ENCODE measurements at places on chromosomes 6 and 20.

- DNase-seq = no peak
Measured at GRCh38 chr20:44136579-44137265, 50.3 kb downstream of the JPH2 start.

GRCh38 chr6:106561686-106562405, 67.5 kb downstream of the RTN4IP1 start:
- DNase-seq = peak; percentile 45

GRCh38 chr6:136920671-136921380, 1.3 kb upstream of the SLC35D3 start:
- peak; percentile 16 for DNase-seq

DNA sequence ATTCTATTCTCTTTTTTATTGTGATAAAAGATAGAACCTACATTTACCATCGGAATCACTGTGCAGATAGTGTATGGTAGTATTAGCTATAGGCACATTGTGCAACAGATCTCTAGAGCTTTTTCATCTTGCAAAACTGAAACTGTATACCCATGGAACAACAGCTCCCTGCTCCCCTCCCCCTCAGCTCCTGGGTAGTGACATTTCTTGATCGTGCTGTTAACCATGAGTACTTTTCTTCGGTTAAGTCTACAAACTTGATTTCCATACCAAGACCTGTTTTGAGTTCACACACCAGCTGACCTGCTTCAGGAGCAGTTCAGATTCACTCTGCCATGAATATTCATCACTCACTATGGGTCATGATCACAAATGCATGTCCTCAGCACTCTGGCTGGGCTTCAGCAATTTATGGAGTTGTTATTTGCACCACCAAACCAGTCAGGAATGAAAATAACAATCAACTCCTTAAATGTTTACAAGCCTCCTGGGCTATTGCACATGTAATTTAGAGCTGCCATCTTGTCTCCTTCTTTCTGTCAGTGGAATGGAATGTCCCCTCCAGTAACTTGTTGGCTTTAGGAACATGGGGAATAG, 32.8 kb downstream of the PRDM1 start:
- no peak for DNase-seq

DNA sequence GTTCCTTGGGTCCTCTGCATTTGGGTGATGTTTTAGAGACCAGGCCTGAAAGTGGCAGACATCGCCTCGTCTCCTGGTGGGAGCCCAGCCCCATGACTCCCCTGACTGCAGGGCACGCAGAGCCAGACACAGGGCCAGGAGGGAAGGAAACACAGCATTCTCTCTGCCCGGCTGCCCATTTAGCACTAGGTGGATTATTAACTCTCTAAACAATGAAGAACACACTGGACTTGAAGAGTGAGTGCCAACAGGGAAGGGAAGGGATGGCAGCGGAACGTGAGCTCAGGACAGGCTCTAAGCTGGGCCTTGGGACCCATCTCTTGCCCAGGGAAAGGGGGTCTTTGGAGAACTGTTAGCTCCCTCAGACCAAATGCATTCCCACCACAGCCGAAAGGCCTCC, 80.4 kb downstream of the TBXT start:
- DNase-seq = no peak

- DNase-seq = no peak
Measured at GRCh38 chr20:31739550-31739977, 474 bp downstream of the TPX2 start.

- DNase-seq = no peak
Measured at GRCh38 chr20:64766-65322, 22.6 kb upstream of the DEFB125 start.

- no peak for DNase-seq
Measured at GRCh38 chr6:144986271-144986670, 701.1 kb downstream of the UTRN start.

DNA sequence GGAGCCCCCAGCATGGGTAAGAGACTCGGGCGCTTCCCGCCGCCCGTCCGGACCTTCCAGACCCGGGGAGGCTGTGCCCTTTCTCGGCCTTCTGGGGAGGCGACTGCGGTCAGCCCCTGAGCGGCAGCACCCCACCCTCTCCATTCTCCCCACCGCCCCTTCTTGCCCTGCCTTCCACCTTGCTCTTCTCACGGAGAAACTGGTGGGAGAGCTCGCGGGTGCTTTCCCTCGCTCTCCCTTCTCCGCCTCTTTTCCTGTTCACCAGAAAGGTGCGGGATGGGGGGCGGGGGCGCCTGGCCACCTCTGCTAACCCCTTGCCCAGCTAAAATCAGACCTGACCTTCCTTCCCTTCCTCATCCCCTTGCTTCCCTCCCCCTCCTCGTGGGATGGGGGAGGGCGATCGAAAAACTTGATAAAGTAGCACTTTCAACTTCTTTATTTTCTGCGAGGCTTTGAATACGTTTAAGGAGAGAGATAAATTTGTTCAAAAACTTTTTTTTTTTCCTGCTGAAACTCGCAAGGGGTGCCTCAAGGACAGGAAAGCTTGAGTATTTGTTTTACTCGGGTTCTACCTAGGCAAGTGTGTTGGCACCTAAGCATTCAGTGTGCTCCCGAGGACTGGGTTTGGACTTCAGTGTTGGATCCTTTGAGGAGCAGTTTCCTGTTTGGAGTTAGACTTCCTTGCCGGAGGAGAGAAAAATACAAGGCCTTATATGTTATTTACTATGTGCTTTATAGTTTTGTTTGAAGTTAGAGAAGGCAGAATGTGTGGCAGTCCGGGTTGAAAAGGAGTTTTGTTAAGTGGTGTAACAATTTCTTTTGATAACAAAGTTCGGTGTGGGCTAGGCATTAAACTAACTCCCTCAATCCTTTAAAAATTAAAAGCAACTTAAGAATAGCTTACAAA, 897 bp downstream of the CD2AP start:
- DNase-seq = peak; percentile 35

GRCh38 chr20:911882-912600, 4.1 kb downstream of the ANGPT4 start:
- DNase-seq = no peak

DNA sequence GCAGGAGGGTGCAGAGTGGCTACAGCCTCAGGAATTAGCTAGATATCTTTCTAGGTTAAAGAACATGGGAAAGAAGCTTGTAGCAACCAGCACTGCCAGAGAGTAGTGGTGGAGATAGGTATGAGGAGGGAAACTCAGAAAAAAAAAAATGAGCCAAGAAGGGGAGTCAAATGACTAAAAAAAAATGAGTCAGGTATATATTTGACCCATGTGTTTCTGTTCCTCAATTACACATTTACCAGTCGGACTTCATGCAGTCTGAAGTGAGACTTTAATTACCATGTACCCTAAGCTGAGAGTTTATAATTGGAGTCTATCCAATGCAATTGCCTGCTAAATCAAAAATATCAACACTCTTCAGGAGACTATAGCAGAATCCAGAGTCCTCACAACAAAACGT, 964.6 kb downstream of the HACE1 start:
- no peak for DNase-seq

DNA sequence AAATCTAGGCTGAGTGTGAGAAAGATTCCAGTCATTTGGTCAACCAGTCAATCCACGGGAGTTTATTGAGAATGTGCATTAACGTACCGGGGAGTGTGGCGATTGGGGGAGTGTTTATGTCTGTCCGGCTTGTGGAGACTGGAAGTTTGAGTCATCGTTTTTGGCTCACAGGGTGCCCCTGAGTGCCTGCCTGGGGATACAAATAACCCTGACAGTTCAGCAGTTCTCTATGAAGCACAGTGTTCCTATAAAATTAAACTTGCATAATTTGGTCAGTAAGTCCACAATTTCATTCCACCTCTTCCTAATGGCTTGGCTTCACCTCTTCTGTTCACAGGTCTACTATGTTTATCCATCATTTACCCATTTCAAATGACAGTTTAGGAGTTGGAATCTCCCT, 72.6 kb upstream of the PLEKHG1 start:
- no peak for DNase-seq

DNA sequence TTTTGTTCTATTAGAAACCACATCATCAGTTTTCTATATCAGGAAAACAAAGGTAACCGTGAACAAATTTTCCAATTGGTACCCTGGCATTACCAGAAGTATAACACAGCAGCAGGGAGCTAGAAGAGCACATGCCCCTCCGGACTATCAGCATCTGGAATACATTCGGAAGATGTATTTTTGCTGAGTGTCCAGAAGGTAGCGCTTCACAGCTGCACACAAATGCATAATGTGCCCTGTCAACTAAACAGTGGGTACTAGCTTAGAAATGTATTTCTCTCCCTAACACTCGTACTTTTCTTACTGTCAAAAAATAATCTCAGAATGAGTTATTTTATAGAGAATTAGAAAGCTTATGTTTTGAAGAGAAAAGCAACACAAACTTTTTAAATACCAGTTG, 77.6 kb downstream of the HUS1B start:
- peak; percentile 42 for DNase-seq

DNA sequence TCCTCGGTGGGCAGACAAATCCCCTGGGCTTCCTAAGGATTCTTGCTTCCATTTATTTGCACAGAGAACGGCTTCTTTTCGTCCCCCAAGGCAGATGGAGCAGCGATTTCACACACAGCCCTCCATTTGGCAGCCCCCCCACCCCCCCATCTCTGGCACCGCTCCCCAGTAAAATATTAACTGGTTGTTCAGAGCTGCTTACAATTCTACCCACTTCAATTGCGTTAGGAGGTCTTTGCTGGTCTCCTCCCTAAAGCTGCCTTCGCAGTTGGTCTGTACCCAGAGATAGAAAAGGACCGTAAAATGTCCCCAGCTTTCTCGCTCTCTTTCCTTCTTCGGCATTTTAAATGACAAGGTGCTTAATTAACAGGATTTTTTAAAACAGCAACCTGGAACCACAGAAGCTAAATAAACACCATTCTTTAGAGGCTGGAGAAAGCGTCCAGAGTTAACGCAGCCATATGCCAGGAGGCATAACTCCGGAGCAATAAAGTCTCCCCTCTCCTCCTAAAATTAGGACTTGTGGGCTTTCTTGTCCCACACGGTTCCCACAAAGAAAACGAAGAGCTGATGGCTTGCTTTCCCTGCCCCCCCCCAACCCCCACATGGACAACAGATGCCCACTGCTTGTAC, 1.7 kb upstream of the ZMYND8 start:
- no peak for DNase-seq

GRCh38 chr6:127860723-127861122, 40.1 kb downstream of the THEMIS start:
- DNase-seq = no peak

GRCh38 chr20:20373091-20373571, 5.2 kb downstream of the INSM1 start:
- peak; percentile 59 for DNase-seq

- peak; percentile 30 for DNase-seq
Measured at GRCh38 chr6:81608776-81609175, 143.7 kb downstream of the TENT5A start.

DNA sequence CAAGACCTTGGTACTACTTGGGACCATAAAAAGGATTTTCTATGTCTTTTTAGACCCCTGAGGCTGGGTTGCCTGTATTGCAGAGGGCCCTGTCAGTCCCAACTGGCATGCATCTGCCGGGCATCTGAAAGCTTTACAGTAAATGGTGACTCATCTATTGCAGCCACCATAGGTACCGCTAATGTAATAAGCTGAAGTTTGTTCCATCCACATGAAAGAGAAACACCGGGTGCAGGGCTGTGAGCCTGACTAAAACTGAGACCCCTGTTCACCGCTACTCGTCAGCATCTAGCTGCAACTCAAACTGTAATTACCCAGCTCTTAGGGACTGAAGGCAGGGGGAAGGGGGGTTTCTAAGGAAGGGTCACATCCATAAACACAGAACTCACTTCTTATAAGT, 49.5 kb downstream of the TRERF1 start:
- peak; percentile 48 for DNase-seq

DNA sequence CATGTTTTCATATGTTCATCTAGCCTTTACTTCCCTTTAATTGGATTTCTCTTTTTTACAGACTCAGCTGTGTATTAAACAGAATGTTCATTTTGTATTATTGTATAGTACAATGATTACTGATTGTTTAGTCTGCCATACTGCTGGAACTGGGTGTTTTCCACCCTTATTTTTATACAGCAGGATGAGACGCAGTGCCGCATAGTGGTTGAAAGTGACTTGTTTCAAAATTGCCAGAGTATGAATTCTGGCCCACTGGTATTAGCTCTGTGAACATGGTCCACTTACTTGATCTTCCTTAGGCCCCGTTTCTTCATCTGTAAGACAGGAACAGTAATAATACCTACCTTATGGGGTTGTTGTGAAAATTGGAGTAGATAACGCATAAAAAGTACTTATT, 22.1 kb downstream of the AFDN start:
- no peak for DNase-seq

DNA sequence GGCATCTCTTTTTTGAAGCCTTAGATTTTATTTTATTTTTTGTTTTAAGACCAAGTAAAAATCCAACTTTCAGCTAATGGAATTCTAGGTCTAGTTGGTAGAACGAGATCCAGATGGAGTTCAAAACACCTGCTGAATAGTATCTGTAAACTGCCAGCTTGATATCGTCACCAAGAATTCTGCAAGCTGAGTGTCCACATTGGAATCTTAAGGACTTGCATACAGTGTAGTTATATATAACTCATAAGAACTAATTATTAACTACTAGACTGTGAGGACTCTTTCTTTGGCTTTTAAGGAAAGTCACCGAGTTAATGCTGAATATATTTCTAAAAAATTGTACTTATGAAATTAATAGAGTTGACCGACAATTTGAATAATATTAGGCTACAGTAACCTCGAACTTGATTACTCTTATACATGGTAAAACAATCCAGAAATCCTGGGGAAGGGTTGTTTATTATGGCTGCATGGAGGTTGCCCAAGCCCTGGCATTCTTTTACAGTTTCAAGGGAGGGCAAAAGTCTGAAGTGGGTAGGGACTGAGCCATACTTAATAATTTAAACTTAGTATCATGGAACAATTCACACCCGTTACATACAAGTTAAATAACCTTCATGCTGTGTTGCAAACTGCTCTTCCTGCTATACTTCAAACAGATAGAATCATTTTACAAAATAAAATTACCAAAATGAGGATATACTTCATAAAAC, 553.9 kb downstream of the PTPRT start:
- no peak for DNase-seq

DNA sequence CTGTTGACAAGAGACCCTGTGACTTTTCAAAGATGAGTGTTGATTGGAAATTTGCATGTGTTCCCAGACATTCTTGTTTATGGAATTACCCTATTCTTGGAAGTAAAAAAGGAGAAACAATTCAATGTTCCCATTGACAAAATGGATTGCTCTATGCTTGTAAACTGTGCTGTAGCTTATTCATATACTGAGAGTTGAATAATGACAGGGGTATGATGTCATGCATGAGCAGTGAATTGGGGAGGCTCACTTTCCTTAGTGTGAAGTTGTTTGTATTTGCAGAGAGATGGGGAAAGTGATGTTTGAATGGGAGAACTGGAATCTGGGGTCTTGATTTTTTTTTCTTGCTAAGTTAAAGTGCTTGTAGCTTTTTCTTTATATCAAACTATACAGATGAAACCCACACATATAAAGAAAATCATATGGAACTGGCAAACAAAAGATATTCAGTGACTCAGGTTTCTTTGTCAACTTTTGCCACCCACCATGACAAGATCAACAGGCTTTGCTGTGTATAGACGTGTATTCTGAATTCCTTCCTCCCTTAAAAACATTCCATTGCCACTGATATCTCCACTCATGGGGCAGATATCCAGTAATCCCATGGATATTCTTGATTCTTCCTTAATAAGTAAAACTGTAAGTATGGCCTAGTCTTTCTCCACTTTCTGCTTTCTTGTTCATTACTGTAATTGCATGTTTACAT, 97.8 kb upstream of the JAG1 start:
- DNase-seq = no peak
